ENCODE measurements at places on chromosomes 7 and 10.

DNA sequence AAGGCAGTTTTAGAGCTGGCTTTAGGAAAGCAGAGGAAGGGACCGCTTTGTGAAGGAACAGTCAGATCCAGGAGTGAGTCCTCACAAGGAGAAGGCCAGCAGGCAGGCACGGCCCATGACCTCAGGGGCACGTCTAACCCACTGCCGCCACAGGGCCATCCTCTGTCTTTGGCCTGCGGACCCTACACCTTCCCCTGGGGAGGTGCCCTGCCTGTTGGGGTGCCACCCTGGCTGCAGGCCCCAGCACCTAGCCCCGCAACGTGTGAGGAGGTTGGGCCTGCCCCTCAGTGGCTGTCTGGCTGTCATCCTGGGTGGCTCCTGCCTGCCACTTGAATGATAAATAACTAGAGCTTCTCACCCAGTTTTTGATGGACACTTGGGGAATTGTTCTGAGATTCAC, 31.0 kb upstream of the TRIM8 start:
- DNase-seq = no peak

DNA sequence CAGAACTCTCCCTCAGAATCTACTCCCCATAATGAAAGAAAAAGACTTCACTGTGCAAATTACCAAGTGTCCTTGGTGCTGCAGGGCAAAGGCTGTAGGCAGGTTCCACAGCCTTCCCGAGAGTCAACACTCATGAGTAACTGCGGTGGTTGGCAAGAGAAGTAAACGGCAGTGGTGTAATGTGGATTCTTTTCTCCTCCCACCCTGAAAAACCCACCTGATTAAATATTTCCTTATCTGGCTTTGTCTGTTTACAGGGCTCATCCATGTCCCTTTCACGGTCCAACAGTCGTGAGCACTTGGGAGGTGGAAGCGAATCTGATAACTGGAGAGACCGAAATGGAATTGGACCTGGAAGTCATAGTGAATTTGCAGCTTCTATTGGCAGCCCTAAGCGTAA, 300.9 kb downstream of the BICC1 start:
- DNase-seq = no peak

GRCh38 chr7:120877701-120878100, 19.8 kb upstream of the TSPAN12 start:
- no peak for DNase-seq

- no peak for DNase-seq
Measured at GRCh38 chr7:20503278-20503950, 112.1 kb upstream of the ABCB5 start.

GRCh38 chr10:124650820-124651401, 93.3 kb downstream of the FAM53B start:
- peak; percentile 32 for DNase-seq

Measured in stimulated activated CD4-positive, alpha-beta T cell treated with anti-CD3 and anti-CD28 coated beads, Interleukin-1b, Interleukin-23, amount 100 ng/mL, for 4 hours (primary cell).